Right cardiac atrium (tissue), 5 donors: ENCODE measurements at places on chromosomes 16 and 17. TPM values are rescaled to one million over a fixed set of nuclear protein-coding genes. Genes with fewer than 3 reads are reported as not detected.

- DNase-seq: no peak
These were observed 65.9 kb downstream of the CEP95 start for GRCh38 chr17:64572682-64573154.

DNA sequence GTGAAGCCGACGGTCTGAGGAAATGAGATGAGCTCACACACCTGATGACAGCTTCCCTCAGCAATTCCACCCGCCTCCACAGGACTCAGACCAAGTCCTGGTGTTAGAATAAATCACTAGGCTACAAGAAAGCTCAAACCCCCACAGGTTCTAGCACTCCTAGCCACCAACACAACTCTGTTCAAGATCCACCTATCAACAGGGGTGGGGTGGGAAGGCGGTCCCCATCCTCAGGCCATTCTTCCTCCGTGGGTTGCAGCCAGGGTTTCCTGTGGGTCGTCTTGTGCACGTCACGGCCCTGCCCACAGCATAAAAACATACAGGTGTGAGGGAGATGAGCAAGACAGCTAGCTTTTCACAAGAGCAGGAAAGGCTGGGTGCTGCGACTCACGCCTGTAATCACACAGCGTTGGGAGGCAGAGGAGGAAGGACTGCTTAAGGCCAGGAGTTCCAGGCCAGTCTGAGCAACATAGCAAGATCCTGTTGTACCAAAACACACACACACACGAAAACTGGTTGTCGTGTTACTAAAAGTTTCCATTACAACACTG is 81.1 kb downstream of the ANKRD11 start:
- no peak for DNase-seq

Gene CD300E
- 0.75 TPM for total RNA-seq

- DNase-seq: peak; percentile 52
These were observed 62.1 kb downstream of the LMF1 start for GRCh38 chr16:908526-909155.

DNA sequence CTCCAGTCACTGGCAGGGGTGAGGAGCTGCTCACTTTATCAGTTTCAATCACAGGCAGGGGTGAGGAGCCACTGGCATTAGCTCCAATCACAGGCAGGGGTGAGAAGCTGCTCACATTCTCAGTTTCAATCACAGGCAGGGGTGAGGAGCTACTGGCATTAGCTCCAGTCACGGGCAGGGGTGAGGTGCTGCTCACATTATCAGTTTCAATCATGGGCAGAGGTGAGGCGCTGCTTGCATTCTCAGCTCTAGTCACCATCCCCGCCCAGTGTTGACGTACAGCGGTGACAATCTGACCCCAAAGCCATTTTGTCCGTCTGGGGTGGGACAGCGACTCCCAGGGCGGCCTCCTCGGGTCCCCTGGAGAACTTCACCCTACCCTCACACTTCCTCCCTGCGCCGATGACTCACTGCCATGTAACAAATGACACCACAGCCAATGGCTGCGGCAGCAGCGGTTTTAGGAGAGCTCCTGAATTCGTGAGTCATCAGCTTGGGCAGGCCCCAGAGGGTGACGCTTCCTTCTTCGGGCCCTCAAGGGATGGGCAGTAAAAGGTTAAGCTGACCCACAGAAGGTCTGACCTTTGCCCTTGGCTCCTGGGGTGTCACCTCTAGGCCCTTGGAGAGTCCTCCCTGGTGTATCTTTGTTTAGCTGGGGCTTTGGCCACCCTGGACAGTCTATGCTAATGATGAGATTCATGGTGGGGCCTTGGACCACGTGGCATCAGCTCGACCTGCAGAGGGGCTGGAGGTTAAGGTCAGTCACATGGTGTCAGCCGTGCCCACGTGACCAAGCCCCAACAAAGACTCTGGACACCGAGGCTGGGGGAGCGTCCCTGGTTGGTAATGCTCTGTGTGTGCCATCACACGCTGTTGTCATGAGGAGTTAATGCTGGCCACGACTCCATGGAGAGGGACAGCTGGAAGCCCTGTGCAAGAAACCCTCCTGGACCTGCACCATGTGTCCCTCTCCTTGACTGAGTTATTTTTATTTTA is 171.7 kb downstream of the C16orf95 start:
- no peak for DNase-seq

DNA sequence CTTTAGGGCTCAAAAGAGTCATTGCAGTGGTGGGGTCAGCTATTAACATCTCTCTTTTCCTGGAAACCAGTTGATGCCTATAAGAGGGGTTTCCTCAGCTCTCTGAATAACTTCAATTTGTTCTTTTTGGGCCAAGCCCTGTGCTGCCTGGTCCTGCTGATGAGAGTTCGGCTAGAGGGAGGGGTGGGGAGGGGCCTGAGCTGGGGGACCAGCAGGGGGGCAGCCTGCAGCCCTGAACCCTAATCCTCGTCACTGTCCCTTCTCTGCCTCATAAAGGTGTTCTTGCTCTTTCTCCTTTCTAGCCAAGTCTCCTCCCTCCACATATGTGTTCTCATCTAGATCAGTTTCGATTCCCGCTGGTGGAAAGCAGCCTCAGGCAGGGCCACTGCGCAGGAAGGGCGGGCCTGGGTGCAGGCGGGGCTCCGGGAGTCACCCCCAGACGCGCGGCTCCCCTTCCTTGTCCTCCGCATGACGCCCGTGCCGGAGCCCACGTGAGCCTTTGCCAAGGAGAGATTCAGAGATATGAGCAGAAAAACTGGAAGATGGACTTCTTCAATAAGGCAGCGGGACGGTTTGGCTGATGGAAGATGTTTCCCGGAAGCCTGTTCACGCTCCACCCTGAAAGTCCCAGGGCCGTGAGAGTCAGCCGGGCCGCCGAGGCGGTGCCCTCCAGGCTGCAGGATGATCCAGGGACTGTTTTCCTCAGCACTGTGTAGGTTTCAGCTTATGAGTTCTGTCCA is 15.0 kb upstream of the RHOT1 start:
- DNase-seq: peak; percentile 95

Gene SDR42E2
- total RNA-seq: not detected

Gene ZACN
- total RNA-seq: not detected
